CD8-positive, alpha-beta T cell (primary cell): ENCODE measurements at places on chromosomes 7 and 10.

- no peak for DNase-seq
Measured at GRCh38 chr10:49610114-49610457, at the start of gene SLC18A3. Gene SLC18A3 (plus strand): TSS chr10:49610310. CDS start chr10:49610741, 431 bp downstream.

DNA sequence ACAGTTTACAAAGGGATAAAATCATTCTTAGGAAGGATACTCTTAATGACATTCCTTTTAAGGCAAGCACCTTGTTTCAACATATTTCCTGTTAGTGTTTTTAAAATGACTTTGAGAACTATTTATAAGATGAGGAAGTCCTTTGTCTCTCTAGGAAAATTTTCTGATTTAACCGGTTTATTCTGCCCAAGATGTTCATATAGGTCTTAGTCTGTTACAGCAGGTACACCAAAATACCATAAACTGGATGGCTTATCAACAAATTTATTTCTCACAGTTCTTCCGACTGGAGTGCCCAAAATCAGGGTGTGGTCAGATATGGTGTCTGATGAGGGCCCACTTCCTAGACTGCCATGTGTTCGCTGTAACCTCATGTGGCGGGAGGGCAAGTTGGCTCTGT is 77.9 kb downstream of the GSAP start:
- DNase-seq, result no peak

DNA sequence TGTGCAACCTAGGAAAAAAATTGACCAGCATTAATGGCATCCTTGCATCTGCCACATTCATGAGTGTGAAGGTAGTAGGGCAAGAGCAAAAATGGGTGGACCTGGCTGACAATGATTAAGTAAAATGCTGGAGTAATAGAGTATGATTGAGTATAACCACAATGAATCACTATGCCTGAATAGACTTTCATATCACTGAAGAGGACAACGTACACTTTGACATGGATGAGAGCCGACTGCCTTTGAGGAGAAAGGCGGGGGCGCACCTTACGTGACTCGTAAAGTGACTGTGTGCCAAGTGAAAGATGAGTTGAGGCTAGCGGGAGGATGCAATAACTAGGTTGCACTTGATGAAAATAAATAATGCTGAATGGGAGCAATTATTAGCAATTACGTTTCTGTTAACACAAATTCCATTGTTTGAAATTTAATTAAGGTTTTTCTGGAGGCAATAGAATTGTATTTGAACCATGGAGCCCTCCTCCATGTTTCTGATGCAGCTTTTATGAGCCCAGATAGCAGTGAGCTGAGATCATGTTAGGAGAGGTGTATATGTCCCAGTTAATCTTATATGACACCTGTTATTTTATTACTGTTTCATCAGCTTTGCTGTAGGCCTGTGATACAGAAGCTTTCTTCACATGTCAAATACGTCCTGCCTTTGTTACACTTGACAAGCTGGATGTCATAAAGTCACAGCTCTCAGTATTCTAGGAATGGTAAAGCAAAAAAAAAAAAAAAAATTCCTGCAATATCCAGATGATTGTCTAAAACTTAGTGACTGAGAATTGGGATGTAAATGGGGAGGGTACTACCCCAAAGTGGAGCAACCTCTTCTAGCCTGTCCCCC is 596.5 kb downstream of the NXPH1 start:
- no peak for DNase-seq

DNA sequence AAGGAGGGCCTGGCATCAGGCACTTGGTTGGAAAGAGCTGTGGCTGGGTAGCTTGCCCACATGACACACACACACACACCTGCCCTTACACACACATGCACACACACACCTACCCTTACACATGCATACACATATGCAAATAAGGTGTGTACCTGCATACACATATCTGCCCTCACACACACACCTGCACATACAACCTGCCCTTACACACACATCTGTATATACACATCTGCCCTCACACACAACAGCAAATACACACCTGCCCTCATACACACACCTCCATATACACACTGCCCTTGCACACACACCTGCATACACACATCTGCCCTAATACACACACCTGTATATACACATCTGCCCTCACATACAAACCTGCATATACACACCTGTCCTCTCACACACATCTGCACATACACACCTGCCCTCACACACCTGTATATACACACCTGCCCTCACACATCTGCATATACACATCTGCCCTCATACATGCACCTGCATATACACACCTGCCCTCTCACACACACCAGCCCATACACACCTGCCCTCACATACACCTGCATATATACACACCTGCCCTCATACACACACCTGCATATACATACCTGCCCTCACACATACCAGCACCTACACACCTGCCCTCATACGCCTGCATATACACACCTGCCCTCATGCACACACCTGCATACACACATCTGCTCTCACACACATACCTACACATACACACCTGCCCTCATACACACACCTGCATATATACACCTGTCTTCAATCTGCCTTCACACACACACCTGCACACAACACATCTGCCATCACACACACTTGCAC is 82.9 kb downstream of the GRID1 start:
- DNase-seq, result no peak

- DNase-seq, result peak; percentile 92
Measured at GRCh38 chr7:99408379-99409191, at the start of the genes BUD31 and PDAP1. Gene BUD31 (plus strand): TSS chr7:99408969. CDS start chr7:99411093, 2,124 bp downstream. Gene PDAP1 (minus strand): TSS chr7:99408597. CDS start chr7:99408548, 49 bp downstream.

GRCh38 chr10:77946084-77946483 is 19.5 kb upstream of the DLG5 start:
- no peak for DNase-seq

GRCh38 chr10:18340496-18341051 is 200.3 kb downstream of the CACNB2 start:
- DNase-seq, result no peak

- no peak for DNase-seq
Measured at GRCh38 chr7:92750447-92750839, 85.9 kb downstream of the CDK6 start.

GRCh38 chr7:46841248-46841647 is 740.7 kb downstream of the TNS3 start:
- DNase-seq, result no peak

- no peak for DNase-seq
Measured at GRCh38 chr10:119469325-119469707, 73.2 kb downstream of the RGS10 start.

- no peak for DNase-seq
Measured at GRCh38 chr10:71094712-71095390, 117.5 kb upstream of the UNC5B start.

DNA sequence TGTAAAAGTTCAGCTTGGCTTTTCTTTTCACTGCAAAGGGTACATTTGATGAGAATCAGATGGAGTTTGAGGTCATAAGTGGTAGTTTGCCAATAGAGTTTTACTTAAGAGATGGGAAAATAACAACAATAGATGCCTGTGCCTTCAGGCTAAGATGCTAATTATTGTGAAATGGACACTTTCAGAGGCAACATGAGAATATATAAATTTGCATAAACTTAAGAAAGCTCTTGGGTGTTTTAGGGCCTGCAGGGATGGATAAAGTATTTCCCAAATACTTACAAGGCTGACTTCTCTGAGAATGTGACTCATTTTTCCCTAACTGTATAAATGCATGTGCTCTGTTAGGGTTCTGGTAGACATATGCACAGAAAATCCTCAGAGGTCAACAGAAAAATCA is 200.3 kb upstream of the SVIL start:
- DNase-seq, result no peak

DNA sequence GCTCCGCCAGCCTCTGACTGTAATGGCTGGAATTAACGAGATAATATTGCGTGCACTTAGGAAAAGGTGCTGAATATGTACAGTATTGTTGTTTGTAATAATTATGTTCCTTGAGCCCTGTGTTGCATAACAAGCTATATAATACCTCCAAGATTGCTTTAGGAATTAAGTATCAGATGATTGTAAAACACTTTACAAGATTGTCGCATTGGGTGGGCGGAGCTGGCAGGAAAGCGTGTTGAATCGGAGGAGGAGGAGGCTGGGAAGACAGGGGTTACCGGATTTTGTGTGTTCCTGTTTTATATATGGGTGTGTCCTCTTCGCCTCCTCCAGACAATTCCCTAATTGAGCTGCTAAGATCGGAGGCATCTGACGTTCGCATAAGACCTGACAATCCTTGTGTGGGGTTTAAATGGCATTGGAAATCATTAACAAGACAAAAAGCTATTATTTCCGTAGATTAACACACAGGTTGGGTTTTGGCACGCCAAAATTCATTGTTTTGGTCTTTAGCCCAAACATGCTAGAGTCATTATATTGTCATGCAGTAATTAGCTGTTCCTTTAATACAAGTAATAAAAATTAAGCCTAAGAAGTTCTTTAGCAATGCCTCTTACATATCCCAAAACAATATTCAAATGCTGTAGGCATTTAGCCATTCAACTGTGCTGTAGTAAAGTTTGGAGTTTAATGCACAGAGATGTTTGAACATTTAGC is 192.9 kb upstream of the SH2B2 start:
- DNase-seq, result no peak

GRCh38 chr10:76736815-76737618 is 900.6 kb downstream of the KCNMA1 start:
- no peak for DNase-seq

GRCh38 chr10:92690211-92690914 is 608 bp downstream of the HHEX start:
- DNase-seq, result peak; percentile 46

- no peak for DNase-seq
Measured at GRCh38 chr10:92432596-92432995, 141.3 kb downstream of the IDE start.

- DNase-seq, result no peak
Measured at GRCh38 chr10:96850113-96850512, 18.0 kb downstream of the LCOR start.

- no peak for DNase-seq
Measured at GRCh38 chr7:93432130-93432529, 142.4 kb downstream of the CALCR start.

GRCh38 chr7:41825927-41826480 is 123.1 kb upstream of the INHBA start:
- DNase-seq, result no peak

DNA sequence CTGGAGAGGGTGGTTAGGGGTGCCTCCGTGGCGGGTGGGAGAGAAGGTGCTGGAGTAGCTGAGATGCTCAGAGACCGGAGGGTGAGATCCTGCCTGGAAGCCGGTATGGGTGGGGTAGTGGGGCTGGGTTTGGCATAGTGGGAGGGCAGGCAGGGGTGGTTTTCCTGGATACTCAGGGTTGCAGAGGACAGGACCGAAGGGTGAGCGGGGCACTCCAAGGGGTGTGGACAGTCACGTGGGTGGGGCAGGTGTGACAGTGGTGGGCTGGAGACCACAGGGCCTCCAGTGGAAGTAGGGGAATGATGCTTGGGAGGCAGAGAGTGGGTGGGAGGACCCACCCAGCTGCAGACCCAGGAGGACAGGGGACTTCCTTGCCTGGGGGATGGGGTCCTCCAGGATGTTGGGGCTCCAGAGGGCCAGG is 1.9 kb downstream of the SCART1 start:
- no peak for DNase-seq

- no peak for DNase-seq
Measured at GRCh38 chr10:126504063-126504760, 115.9 kb upstream of the ADAM12 start.

DNA sequence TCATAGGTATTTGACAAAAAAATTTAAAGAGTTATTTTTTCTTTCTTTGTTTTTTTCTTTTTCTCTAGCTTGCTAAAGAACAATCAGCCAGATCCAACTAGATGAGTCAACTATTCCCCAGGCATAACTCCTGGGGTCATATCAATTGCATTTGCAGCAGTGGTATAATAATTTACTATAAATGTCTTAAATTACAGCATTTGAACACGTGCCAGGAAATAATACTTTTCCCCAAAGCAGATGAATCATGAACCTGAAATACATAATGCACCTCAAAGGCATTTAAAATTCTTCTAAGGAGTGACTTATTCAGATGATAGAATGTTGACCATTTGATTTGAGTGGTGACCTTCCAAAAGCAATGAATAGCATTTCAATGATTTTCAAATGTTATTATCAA is 190.1 kb downstream of the LRRTM3 start:
- DNase-seq, result no peak

DNA sequence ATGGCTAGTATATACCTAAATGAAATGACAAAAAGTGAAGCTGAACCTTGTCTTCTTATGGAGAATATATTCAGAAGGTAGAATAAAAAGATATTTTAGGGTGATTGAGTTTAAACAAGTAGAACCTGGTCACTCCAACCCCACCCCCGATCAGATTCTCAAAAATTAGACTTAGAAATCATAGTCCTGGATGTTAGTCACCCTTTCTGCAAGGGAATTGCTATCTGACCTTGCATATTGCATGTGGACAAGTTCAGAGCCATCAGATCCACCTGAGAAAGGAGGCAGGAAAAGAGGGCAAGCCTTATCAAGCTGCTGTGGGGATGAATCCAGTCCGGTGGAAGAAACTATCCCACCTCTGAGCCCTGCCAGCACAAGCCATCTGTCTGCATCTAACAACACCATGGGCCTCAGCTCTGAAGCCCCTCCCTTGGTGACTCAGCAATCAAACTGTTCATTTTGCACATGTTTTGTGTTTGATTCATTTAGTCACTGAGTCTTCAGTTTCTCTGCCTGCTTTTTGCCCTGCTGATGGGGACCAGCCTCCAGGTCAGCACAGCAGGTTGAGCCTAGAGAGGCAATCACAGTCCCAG is 727.3 kb downstream of the AUTS2 start:
- no peak for DNase-seq

- no peak for DNase-seq
Measured at GRCh38 chr10:79058899-79059841, 9.6 kb upstream of the ZMIZ1 start.

GRCh38 chr10:23158370-23158769 is 33.7 kb upstream of the PTF1A start:
- peak; percentile 46 for DNase-seq

- DNase-seq, result peak; percentile 54
Measured at GRCh38 chr7:23680414-23681405, 711 bp downstream of the FAM221A start.

DNA sequence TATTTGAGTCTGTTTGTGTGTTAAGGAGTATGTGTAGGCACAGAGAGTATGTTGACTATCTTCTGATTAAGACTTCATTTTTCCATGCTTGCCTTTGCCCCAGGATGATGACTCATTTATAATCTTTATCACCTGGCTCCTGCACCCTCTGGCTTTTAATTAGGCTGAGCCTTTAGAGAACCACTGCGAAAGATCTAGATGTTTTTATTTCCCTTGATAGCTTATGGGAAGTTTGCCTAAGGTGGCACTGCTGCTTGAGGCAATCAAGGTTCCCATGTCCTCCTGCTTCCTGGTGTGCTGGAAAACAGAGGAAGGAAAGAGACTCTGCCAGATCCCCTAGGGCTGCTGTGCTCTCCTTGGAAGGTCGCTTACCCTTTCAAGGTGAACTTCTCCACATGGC is 114.6 kb downstream of the ARL4A start:
- no peak for DNase-seq

GRCh38 chr7:102842284-102842683 is 70.5 kb upstream of the LRRC17 start:
- DNase-seq, result no peak

- no peak for DNase-seq
Measured at GRCh38 chr7:11343818-11344413, 370.2 kb downstream of the PHF14 start.

GRCh38 chr10:65611592-65611991 is 1314.2 kb upstream of the LRRTM3 start:
- DNase-seq, result no peak

GRCh38 chr10:132691711-132692153 is 94.2 kb downstream of the NKX6-2 start:
- no peak for DNase-seq
